Lung microvascular endothelial cell (primary cell): ENCODE measurements at places on chromosomes 12 and 14. TPM values are rescaled to one million over a fixed set of nuclear protein-coding genes. Genes with fewer than 3 reads are reported as not detected.
A peak's percentile ranks its signal among the peaks of the same experiment; 100 is the strongest.

Gene CLEC1B
- total RNA-seq: not detected in 2 replicates

Gene CCDC198
- total RNA-seq: not detected in 2 replicates

Gene SLC38A4
- 1.1 and 1.6 TPM in 2 replicates for total RNA-seq

Gene RNASE7
- total RNA-seq: not detected in 2 replicates

Gene CCDC196
- not detected in 2 replicates for total RNA-seq

Gene CAND1
- 56.2 and 65.1 TPM in 2 replicates for total RNA-seq

Gene NTF3
- total RNA-seq: under 0.01 and 0.20 TPM in 2 replicates

Gene TRIAP1
- total RNA-seq: 26.0 and 30.5 TPM in 2 replicates

Gene DDX54
- total RNA-seq: 30.2 and 31.4 TPM in 2 replicates

Gene CD4
- not detected in 2 replicates for total RNA-seq

Gene SIX6
- not detected in 2 replicates for total RNA-seq

- no peak for DNase-seq
Observed at GRCh38 chr12:123779551-123779950, 17.4 kb downstream of the DNAH10 start.

DNA sequence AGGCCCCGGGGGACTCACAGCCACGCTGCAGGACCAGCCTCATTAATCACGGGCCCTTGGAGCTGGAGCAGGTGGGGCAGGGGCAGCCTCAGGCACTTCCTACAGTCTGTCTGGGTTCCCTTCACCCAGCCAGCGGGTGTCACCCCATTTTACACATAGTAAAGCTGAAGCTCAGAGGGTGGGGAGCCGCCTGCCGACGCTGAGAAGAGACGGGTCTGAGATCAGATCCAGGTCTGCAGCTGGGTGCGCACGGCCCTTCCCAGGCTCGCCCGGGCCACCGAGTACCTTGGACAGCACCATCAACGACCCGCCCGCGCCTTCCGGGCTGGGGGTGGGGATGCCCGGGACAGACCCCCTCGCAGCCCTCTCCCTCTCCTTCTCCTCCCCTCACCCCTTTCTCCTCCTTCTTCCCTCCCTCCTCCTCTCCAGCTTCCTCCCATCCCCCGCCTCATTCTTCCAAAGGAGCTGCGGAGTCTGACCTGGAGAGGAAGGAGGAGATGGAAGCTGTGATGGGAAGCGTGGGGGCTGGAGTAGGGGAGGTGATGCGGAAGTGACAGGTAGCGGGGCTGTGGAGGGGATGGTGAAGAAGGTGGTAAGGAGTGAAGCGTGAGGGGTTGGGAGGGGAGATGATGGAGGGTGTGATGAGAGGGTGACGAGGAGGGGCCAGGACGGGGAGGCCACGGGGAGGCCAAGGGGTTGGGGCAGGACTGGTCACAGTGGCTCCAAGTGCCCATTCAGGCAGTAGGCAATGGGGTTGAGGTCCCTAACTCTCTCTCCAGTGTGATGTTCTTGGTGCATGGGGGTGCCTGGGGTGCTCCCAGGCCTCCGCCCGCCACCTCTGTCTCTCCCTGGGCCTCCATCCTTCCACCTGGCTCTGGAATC lies 8.8 kb downstream of the DTX1 start:
- peak; percentile 19 for DNase-seq

GRCh38 chr12:47316609-47317049 lies 236.9 kb upstream of the AMIGO2 start:
- no peak for DNase-seq

DNA sequence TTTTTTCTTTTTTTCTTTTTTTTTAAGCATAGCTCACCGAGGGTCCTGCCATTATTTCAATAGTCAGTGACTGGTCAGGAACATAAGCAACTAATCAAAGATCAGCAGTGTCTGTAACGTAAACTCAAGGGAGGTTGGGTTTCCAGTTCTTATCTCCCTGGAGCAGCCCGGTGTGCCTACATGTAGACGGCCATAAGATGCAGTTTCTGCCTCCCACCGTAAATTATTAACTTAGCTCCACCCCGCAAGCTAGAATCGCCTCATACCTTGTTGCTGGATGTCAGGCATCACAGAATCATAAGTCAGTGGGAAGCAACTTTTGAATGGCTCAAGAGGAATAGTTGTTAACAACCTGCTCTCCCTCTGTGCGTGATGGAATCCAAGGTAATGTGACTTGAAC lies at the start of gene MYO1H:
Gene MYO1H, plus strand, starts transcription at position 312 of the 400 bp plus-strand sequence. Its CDS starts 61 bp downstream, at position 373.
- DNase-seq: no peak

DNA sequence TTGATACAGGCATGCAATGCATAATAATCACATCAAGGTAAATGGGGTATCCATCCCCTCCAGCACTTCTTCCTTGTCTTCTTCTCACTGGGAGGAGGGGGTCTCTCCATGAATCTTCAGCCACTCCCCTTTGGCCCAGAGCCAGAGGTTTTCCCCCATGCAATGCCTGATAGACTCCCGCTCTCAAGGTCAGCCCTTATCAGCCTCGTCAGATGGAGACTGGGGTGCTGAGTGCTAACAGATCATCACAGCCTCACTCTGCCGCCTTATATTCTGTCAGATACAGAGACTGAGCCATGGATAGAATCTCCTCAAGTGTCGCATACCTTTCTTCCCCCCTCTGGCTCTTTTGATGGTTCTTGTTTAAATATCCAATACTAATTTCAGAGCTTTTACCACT lies 503.1 kb downstream of the AACS start:
- no peak for DNase-seq

GRCh38 chr12:59010941-59011340 lies 90.6 kb upstream of the LRIG3 start:
- DNase-seq: no peak

GRCh38 chr14:100857923-100858837 lies 32.3 kb downstream of the MEG3 start:
- DNase-seq: no peak

GRCh38 chr14:81323093-81323492 lies 77.0 kb downstream of the STON2 start:
- no peak for DNase-seq

GRCh38 chr12:63006536-63006935 lies 71.6 kb upstream of the PPM1H start:
- no peak for DNase-seq

GRCh38 chr12:26153421-26154154 lies 28.8 kb upstream of the BHLHE41 start:
- DNase-seq: peak; percentile 92

DNA sequence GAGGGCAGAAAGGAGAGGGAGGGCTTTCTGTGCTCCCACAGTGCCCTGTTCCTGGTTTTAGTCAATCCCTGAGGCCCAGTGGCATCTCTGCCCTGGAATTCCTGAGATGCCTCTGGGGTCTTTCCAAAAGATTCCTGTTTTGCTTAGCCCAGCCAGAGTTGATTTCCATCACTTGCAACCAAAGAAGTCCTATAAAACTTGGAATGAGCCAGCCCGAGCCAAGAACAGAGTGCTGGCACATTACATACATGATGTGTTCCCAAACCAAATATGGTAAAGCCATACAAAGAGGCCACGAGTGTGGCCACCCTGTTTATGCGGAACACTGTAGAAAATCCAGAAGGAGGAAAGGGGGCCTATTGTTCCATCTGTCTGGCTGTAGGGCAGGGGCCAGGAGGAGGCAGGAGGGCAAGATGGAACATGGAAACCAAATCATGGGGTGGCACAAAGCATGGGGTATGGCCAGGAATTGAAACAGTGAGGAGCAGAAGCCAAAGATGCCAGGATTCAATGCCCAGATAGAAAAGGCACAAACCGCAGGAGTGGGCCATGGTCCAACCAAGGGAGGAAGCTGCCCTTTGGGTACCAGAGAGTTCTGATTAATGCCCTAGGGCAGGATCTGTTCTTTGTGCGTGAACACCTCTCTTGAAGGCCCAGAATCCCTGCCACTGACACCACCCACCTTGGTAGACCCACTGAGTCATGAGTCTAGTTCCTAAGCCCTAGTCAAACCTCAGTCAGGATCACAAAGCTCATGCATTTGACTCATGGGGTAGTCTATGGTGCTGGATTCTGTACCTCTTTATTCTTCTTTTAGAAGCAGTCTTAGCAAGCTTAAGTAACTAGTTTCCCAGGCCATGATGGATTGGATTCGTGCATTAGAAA lies 75.2 kb downstream of the LRRC74A start:
- no peak for DNase-seq

GRCh38 chr14:91877376-91877915 lies 10.1 kb upstream of the TC2N start:
- DNase-seq: no peak

DNA sequence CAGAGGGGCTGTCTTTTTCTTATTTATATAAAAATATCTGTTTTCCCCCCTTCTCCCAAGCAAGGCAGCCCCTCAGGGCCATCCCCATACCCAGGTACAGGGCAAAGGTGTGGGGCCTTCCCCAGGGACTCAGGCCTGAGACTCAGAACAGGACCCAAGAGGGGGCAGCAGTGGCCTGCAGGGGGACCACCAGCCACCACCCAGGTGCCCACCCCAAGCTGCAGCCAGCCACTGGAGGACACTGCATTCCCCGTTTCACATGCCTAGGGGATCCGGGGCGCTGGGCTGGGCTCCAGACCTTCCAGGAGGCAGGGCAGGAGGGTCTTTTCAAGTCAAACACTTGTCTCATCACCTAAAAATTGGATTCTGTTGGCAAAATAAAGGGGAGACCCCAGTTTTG lies 83.3 kb downstream of the SCARB1 start:
- no peak for DNase-seq

- DNase-seq: no peak
Observed at GRCh38 chr12:72692338-72692737, 420.2 kb downstream of the TRHDE start.

DNA sequence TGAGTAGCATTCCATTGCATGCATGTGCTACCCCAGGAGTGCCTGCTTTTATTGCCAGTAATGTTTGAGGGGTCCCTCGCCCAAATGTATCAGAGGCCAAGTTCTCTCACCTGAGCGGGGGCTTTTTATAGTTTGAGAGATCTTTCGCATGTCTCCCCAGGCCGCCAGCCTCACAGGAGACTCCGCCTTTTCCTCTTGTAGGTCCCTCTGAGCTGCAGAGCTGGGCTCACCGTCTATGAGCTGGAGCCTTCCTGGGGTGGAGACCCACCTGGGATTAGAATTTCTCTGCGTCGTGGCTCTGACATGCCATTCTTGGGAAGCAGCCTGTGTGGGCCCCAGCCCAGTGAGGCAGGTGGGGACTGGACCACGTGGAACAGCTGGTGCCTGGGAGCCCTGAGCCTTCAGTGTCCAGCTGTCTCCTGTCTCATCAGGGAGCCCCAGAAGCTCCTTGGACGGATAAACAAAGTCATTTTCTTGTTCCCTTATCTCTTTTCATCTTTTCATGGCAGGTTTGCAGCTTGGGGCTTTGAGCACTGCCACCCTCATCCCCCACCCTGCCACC lies 261.7 kb upstream of the CRY1 start:
- DNase-seq: no peak

DNA sequence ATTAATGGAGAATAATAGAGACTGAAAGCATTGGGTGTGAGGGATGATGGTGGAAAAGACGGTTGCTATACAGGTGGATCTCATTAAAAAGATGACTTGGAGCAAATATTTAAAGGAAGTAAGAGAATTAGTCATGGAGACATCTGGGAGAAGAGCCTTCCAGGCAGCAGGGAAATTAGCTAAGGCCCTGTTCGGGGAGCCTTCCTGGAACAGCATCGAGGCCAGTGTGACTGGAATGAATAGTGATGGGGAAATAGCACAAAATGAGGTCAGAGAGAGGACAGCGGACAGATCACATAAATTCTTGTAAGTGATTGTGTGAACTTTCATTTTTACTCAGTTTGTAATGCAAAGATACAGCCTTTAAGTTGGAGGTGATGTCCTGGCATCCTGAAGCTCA lies 842.3 kb downstream of the SLC6A15 start:
- no peak for DNase-seq

- DNase-seq: no peak
Observed at GRCh38 chr12:101597164-101597563, 2.4 kb downstream of the MYBPC1 start.

- no peak for DNase-seq
Observed at GRCh38 chr12:2267703-2268470, 215.1 kb downstream of the CACNA1C start.

DNA sequence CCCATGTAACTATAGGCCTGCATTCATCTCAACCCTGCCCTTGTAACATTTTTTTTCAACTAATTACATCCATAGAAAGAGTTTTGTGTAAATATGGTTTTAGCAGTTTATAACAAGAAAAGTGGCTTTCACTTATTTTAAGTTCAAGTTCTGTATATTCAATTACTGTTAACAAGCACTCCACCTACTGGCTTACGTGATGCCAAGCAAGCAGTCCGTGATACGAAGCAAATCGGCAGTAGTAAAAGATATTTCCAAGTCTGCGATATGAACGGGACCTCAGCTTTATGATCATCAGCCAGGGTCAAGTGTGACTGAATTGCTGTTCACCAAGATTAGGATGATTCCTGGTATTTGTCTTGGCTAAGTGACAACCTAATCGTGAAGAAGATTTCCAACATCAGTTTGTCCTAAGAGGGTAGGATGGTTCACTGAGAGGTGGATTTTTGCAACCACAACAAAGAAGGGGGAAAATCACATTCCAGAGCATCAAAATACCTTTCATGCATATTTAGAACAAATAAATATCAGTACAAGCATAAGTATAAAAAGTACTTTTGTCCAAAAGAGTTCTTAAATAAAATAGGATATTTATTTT lies 456.2 kb downstream of the FOXG1 start:
- peak; percentile 67 for DNase-seq

- peak; percentile 22 for DNase-seq
Observed at GRCh38 chr12:125533434-125534029, 468.3 kb downstream of the AACS start.

DNA sequence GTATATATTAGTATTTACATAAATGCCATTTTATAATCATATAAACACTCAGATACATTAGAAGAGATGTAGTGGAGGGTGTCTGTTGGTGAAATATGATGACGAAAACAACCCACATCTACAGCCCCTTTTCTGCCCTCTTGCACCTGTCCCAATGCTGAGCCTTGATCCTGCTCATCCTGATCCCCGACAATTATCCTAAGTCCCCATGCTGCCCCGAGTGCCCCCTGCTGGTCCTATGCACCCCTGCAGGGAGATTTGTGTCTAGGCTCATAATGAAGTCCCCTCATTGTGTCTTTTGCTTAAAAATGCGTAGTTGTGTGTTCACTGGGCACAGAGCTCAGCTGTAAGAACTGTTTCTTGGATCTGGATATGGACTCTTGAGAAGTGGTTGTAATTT lies 554.5 kb downstream of the TMEM121 start:
- DNase-seq: peak; percentile 7

DNA sequence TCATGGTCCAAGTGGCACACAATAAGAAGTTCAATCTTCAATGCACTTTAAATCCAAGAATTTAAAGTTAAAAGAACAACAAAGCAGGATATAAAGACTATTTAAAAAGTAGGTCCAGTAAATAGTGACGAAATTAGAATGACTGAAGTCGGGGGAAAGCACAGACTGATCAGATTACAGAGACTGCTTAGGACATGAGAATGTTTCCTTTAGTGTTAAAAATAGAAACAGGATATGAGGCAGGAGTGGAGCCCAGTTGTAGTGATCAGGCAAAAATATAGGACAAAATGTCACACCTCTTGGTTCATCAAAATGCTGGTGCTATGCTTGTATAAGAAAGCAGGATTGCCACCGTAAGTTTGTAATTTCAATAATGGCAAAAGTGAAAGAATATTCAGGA lies 52.2 kb upstream of the CD163 start:
- peak; percentile 58 for DNase-seq

- no peak for DNase-seq
Observed at GRCh38 chr14:34232790-34233189, 229.2 kb downstream of the SPTSSA start.
